WERI-Rb-1 (cell line): ENCODE measurements at places on chromosomes 4 and X.

- no peak for DNase-seq
Observed at GRCh38 chr4:148258535-148258934, 183.7 kb downstream of the NR3C2 start.

DNA sequence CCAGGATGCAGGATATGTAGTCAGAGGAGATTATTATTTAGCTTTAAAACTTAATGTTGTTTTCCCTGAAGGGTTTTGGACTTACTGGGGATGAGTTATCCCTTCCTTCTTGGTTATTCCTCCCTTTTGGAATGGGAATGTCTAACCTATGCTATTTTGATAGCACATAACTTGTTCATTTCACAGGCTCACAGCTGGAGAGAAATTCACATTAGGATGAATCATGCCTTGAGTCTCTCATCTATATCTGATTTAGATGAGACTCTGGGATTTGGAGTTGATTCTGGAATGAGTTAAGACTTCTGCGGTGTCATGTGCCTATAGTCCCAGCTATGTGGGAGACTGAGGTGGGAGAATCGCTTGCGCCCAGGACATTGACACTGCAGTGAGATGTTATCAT lies 81.1 kb downstream of the ATP11C start:
- no peak for DNase-seq

DNA sequence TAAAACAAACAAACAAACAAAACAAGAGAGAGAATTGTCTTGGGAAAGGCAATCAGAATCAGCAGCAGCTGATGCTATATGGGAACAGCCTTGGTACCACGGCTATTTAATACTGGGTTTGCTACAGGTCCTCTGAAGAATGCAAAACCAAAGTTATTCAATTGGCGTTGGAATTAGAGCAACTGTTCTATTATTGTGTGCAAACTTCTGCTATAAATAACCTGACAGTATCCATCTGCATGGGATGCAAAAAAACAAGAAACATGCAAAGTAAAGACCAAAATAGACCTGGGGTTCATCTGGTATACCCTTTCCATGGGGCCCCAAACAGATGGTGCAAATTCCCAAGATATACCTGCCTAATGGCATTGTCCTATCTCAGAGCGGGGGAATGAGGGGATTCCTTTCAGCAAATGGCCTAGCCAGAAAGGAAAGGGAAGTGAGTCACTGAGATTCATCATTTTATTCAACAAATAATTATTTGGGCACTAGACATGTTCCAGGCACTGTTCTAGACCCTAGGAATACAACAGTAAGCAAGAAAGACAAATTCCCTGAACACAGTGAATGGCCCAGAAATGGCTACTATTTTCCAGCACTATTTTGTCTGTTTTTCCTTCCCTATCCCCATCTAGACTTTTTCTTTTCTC lies 268.9 kb downstream of the FBXW7 start:
- no peak for DNase-seq

DNA sequence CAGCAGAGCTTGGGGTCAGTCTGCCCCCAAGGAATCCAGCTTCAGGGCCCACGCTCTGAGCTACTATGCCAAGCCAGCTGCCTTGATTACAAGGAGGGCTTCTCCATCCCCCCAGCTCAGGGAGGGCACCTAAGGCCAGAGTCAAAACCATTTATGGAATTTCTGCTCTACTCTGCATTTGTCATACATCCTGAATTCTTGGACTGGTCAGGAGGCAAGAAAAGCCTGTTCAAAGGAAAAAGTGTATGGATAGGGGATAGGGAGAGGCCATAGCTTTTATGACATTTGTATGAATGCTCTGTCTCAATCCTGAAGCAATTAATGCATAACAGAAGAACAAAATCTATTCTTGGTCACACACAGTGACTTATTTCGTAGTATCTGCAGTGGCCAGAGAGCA lies 32.2 kb downstream of the EDNRA start:
- DNase-seq = no peak

- DNase-seq = no peak
Observed at GRCh38 chr4:31365006-31365690, 645.0 kb downstream of the PCDH7 start.

- DNase-seq = no peak
Observed at GRCh38 chr4:150283689-150284088, 205.4 kb downstream of the DCLK2 start.

DNA sequence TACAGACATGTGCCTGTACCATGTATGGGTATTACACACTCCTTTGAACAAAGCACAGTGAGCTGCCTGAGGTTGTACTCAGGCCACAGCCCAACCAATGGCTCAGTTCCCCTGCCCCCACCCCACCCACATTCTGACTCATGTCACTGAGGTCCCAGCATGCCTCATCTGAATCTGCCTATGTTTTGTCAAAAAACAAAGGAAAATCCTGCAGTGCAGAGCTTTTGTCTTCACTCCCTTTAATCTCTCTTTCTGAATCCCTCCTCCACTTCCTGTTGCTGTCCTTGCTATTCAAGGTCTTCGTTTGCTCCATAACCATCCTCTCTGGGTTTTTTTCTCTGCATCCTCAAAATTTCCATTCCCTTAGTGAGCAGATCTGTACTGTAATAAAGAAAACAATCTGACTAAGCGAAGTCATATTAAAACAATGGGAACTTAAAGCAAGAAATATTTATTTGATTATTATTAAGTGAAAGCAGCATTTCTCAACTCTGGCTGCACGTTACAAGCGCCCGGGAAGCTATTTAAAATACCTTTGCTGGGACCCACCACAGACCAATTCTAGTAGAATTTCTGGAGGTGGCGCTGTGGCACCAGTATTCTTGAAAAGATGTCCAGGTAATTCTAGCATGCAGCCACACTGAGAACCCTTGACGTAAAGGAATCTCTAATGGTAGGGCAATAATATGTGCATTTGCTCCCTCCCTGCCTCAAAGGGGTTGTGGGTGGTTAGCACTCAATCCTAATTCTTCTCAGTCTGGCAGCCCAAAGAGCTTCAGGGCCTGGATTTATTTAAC lies 8.7 kb downstream of the GUCY2F start:
- peak; percentile 40 for DNase-seq

DNA sequence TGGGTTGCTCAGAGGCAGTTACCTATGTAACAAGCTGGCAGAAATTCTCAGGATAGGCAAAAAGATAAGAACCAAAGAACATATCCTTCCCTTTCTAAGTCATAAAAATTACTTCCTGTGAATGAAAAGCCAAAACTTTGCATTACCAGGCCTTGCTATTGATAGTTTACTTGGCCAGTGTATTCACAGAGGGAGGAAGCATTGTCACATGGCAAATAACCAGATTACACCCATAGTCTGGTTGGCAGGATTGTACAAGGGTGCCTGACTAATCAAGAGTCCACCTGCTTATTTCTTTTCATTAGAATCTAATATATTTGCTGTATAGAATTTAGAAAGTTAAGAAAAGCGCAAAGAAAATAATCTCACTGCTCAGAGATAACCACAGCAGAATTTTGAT lies 14.1 kb downstream of the XIAP start:
- DNase-seq = no peak

- DNase-seq = no peak
Observed at GRCh38 chr4:74125029-74125428, 26.0 kb upstream of the CXCL2 start.

DNA sequence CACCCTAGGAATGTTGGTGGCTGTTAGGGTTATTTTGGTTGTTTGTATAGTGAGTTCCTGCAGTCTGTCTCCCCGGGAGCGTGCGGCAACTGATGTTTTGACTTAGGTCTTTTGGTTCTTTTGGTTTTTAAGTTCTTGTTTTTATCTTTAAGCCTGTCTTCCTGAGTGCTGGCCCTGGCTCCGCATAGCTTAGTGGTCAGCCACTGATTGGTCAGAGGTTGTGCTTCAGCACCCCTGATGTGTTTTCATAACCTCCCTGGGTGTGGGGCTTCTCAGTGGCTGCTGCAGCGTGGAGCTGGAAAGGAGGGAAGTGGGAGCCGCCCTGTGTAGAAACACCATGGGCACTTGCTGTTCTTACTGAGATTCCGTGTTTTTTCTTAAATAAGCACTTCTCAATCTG lies 5.1 kb downstream of the PIGG start:
- DNase-seq = no peak

- DNase-seq = no peak
Observed at GRCh38 chr4:139915037-139915436, 238.9 kb downstream of the MAML3 start.

DNA sequence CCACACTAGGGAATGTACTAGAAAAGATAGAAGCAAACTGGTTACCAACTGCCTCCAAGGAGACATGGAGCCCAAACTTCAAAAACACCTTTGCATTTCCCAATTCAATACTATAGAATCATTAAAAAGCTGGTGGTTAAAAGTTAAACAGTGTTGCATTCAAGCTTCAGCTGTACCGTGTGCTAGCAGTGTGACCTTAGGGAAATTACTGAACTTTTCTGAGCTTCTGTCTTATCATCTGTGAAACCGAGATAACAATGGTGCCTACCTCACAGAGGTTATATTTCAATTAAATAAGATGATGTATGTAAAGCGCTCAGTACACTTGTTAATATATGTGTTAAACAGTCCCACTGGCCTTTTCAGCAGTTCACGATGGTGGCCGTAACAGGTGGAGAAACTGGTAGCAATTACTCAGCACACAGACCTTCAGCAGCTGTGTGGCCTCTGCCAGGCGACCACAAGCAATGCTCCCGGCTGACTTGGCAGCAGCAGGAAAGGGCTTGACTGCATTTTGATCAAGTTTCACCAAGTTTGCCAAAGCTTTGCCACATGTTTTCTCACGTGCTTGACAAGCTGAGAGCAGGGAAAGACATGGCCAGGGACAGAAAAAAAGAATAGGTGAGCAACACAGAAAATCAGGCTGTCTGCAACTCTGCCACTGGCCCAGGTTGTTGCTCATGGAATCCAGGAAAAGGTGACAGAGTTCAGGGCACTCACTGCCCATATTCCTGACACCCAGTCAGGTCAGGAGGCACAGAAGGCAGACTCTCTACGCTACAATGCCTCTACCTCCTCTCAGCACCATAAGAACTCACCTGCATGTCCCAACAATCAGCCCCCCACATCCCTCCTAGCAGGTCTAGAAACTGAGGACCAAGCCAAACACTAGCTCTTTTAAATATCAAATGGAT lies 72.1 kb downstream of the PARM1 start:
- no peak for DNase-seq

- no peak for DNase-seq
Observed at GRCh38 chrX:9851890-9852289, 65.7 kb downstream of the SHROOM2 start.

- no peak for DNase-seq
Observed at GRCh38 chr4:186146458-186146857, 42.0 kb downstream of the FAM149A start.

DNA sequence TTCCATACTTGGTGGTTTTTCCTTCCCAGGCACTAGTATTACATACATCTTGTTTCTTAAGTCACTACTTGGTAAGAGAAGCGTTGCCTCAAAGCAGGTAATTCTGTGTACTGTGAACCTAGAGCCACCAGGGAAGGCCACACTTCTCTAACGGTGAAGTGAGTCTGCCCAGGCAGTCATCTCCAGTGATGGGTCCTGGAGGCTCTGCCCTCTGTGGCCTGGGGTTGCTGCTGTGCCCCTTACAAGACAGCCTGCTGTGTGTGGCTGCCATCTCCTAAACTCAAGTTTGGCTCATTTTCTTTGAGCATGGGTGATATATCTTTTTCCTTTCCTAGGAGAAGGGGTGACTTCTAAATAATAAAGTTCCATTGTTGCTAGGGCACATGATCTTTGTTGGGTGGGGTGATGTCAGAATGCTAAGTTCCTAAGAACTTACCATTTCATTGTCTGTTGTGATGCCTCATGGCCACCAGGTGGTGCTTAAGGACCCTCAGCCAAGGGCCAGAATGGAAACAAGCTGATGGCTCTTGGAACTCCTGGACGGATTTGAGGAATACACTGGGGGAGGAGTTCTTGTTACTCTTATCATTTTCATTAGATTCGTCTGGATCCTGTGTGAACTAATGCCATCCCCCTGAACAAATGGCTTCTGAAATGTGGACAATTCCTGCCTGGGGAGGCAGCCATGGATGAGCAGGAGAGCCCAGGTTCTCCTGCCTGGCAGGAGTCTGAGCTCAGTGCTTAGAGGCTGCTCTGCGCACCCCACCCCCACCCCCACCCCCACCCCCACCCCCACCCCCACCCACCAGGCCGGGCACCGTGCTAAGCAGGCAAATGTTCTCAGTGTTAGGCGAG lies 41.1 kb upstream of the WDR1 start:
- peak; percentile 73 for DNase-seq

DNA sequence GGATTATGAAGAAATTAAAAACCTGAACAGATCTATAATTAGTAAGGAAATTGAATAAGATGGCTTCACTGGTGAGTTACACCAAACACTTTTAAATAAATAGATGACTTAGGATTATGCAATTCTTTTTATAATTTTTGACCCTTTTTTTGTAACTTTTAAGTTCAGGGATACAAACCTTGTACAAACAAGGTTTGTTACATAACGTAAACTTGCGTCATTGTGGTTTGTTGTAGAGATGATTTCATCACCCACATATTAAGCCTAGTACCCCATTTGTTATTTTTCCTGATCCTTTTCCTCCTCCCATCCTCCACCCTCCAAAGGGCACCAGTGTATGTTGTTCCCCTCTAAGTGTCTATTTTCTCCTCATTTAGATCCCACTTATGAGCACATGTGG lies 75.7 kb downstream of the CPEB2 start:
- no peak for DNase-seq

GRCh38 chr4:101670370-101670769 lies 120.2 kb upstream of the BANK1 start:
- DNase-seq = no peak

- DNase-seq = no peak
Observed at GRCh38 chr4:77172336-77172735, 15.3 kb downstream of the CCNG2 start.

- no peak for DNase-seq
Observed at GRCh38 chrX:48683411-48683982, at the start of gene WAS. Gene WAS, plus strand, starts transcription at chrX:48683799. Its CDS starts 55 bp downstream, at chrX:48683854.
